Cerebellum (tissue), 4 donors: ENCODE measurements at places on chromosomes 6 and 20.

- DNase-seq: no peak
Observed at GRCh38 chr6:95784869-95785268, 207.5 kb downstream of the MANEA start.

DNA sequence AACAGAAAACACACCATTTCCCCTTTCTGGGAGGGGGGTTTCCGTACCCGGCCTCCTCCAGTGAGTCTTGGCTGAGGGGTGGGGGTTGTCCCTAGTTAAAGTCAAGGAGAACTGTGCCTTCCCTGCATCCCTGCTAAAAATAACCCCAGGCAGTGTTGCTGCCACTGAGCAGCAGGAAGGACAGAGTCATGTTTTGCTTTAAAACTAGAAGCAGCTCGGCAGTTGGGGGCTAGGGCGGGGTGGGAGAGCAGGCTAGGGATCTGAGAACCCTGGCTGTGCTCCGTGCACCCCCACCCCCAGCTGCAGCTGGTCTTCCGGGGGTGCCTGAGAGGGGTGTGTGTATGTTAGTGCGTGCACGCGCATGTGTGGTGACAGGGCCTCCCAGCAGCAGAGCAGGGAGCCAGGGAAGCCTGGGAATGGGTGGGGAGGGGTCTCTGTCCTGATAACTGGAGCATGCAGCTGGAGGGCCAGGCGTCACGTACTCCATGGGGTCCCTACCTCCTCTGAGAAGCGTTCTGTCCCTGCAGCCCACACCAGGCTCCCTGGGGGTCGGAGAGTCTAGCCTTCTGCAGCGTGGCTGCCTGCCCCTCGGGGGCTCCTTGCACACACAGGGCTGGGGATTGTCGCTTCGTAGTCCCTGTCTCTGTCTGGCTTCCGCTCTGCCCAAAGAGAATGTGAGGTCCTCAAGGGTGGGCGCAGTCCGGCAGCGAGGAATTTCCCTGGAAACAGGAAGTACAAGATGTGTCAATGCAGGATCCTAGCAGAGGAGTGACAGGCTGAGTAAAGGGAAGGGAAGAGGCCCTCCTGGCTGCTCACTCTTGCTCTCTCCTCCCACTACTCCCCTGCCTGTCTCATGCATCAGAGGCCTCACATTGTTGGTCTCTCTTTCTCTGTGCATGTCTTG, 16.8 kb upstream of the ARMC12 start:
- DNase-seq: no peak

GRCh38 chr6:170089963-170090362, 200.9 kb downstream of the DLL1 start:
- DNase-seq: no peak

DNA sequence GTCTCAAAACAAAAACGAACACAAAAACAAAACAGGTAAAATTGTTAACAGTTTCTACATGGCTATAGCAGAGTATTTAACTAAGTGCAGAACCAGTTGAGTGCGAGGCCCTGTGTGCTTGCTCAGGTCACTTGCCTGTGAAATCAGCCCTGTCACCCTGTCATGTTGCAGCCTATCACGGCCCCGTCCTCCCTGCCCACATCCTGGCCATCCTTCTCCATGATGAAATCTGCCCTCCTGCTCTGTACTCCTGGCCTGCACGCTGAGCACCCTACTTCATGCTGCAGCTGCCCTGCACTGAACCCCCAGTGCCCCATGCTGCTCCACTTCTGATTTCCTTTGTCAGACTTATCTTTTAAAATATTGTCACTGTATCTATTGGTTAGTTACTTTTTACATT, 62.4 kb downstream of the DTD1 start:
- no peak for DNase-seq

GRCh38 chr6:21739838-21740237, 146.3 kb downstream of the SOX4 start:
- DNase-seq: no peak

GRCh38 chr6:111715321-111715720, 109.6 kb upstream of the TRAF3IP2 start:
- peak; percentile 63 for DNase-seq

DNA sequence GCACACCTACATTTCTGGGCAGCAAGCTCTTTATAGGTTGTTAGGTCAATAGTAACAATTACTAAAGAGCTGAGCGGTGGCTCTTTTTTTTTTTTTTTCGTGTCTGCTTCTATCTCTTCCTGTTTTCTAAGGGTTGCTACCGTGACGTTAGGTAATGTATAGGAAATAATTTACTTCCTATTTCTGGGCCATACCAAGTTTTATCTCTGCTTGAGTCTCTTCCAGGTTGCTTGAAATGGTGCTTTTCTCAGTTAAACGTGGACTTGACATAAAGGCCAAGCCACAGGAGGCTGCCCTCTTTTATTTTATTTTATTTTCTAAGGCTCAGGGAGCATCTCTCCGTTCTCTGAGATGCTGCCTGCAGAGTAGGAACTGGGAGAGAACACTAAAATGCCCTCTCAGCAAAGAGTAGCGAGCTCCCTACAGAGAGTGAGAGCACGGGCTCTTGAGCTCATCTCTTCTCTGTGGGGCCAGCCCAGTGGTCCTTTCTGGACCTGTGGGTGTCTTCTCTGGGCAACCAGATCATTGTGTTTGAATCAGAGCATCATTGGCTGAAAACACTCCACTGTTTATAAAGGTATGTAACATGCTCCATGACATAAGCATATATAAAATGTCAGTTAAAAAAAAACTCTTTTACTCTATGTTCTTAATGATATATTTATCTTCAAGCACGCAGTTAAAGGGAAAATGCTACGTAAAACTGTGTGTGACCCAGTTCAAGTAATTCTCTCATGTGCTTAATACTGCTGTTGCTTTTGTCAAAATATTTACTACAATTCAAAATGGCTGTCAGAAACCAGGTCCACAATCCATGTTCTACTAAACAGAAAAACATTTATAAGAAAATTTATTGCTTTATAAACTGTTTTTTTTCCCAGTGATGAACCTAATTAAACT, at the start of gene ZNF831:
Gene ZNF831, plus strand, starts transcription at position 191 of the 900 bp plus-strand sequence. CDS start 27,199 bp downstream, outside the sequence.
- DNase-seq: no peak
